ENCODE measurements at places on chromosomes 4 and X.

DNA sequence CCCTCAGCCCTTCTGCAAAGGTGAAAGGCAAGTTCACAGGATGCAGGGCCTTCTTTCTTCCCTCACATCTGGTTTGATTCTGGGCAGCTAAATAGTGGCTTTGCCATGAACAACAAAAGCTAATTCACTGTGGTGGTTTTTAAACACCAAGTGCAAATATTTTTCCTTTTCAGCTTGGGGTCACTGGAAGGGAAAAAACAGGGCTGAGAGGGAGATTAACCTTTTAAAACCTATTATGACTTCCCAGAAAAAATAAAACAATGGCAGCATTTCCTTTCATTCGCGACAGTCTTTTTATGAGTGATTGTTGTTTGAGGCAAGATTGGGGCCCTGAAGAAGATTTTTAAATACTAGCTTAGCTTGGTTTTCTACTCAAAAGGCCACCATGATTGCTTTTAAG, 103.7 kb upstream of the SCML1 start:
- no peak for DNase-seq

GRCh38 chr4:66048861-66049260, 378.6 kb upstream of the EPHA5 start:
- no peak for DNase-seq

GRCh38 chrX:46831765-46832327, 5.0 kb upstream of the RP2 start:
- no peak for DNase-seq

DNA sequence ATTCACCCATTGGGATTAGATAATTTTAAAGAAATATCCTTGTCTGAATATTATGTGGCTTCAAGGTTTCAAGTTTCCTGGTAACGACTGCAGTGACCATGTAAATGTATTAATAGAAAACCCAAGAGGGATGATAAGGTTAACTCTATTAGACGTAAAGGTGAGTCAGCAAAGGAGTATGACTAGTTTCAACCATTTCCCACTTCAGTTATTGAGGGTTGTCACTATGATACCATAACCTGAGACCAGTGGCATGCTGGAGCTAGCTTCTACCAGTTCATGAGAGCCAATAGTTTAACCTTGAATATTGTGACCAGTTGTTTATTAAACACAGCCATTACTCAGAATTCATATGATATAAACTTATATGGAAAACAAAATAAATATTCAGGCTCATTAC, 270.1 kb downstream of the TMA16 start:
- DNase-seq = no peak

GRCh38 chr4:54333657-54334056, 104.6 kb downstream of the PDGFRA start:
- DNase-seq = no peak

DNA sequence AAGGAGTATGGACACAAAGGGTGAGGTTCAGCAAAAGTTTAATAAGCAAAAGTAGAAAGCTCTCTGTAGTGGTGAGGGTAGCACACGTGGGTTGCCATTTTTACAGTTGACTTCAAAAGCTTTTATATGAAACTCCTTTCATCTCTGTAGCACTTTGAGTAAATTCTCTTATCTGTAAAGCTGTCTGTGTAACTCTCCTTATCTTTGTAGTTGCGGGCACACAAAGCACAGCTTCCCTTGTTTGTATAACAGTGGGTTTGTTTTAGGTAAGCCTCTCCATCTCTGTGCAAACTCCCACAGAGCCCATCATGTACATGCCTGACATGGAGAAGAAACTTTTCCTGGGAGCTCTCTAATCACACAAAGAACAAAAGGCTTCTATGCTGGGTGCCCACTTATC, 325.9 kb upstream of the PABPC5 start:
- DNase-seq = no peak

DNA sequence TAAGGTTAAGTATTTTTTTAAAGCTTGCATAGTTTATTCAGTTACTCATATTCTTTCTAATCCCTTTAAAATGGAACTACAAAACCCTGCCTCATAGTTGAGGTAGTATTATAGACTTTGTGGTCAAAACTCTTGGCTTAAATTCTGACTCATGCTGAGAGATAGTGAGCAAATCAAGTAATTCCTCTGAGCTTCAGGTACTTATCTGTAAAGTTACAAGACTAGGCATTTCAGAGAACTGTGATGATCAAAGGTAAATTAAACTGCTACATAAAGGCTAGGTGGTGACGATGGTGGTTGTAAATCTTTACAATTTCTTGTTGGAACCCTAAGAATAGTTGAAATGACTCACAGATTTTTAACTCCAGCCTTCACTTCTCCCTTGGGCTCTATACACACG, 3.2 kb upstream of the CLOCK start:
- DNase-seq = no peak

DNA sequence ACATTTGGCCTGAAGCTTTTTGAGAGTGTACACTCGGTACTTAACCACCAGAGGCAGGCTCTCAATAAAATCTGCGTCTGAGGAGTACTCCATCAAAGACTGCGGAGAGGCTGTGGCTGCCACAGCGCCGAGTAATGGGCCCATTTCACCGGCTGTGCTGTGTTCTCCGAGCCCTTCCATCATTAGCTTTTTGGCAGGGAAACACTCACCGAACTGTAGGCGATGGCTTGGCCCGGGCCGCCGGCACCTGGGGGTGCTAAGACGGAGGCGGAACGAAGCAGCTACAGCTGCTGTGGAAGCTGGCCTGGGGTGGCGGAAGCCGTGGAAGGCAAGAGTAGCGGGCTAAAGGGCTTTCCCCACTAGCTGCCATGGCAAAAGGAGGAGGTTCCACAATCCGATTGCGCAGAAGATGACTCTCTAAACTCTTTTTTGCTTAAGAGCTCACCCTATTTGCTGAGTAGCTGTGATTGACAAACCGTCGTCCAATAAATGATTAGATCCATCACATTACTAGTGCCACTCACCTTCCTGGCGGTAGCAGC, 48.5 kb upstream of the PABPC1L2A start:
- DNase-seq = no peak

DNA sequence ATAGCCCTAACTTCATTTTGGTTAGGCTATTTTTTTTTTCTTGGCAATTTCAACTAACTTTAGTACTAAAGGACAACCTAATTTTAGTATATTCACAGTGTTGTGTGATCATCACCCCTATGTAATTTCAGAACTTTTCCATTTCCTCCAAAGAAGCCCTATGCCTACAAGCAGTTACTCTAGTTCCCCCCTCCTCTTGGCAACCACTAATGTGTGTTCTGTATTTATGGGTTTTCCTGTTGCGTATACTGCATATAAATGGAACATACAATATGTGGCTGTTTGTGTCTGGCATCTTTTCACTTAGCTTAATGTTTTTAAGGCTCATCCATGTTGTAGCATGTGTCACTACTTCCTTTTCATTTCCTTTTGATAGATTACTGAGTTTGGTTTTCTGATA, 57.6 kb downstream of the N4BP2 start:
- no peak for DNase-seq

DNA sequence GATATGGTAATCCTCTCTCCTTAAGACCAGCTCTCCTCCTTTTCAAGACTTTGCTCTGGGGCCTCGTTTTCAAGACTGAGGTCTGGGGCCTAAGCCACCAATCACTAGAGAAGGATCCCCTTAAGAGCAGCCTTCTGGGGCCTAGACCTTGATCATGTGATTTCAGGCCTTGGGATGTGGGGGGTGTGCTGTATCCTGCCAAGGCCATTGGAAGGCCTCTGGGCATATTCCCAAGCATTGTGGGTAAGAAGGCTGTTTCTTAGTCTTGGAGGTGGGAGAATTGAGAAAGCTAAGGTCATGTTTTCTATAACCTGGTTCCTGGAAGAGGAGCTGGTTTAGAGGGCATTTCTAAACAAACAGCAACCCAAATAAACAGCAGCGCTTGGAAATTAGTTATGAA, 12.1 kb downstream of the TMEM164 start:
- DNase-seq = no peak
